ENCODE measurements at places on chromosomes 2 and 18.

- DNase-seq, result no peak
Observed at GRCh38 chr2:3488061-3488531, 31.2 kb downstream of the ADI1 start.

GRCh38 chr2:88545118-88545517 lies 82.1 kb downstream of the EIF2AK3 start:
- peak; percentile 39 for DNase-seq

DNA sequence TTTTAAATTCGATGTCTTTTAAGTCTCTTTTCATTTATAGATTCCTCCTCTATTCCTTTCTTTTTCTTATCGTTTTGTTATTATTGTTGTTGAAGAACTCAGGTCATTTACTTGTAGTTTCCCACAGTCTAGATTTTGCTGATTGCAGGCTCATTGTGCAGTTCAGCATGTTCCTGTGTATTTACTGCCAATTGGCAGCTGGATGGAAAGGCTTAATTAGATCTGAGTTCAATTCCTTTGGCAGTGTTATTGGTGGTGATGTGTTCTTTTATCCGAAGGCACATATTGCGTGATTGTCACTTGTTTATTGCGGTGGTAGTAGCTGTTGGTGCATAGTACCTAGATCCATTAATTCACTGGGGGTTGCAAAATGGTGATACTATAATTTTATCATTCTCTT lies 180.7 kb downstream of the BABAM2 start:
- DNase-seq, result no peak

GRCh38 chr2:56656826-56657225 lies 473.0 kb downstream of the CCDC85A start:
- no peak for DNase-seq

DNA sequence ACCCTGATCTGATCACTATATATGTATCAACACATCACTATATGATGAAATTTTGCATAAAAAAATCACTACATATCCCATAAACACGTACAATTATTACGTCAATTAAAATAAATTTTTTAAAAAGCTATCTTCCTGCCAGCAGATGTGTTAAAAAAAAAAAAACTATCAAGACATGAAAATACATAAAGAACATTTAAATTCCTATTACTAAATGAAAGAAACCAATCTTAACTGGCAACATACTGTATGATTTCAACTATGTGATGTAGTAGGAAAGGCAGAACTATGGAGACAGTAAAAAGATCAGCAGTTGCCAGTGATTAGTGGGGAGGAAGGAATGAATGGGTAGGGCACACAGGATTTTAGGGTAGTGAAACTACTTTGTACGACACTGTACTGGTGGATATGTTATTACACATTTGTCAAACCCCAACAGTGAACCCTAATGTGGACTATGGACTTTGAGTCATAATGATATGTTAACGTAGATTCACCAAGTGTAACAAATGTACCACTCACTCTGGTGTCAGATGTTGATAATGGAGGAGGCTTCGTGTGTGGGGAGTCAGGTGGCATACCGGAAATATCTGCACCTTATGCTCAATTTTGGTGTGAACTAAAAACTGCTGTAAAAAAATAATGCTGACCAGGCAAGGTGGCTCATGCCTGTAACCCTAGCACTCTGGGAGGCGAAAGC lies 27.4 kb downstream of the USP34 start:
- DNase-seq, result no peak

DNA sequence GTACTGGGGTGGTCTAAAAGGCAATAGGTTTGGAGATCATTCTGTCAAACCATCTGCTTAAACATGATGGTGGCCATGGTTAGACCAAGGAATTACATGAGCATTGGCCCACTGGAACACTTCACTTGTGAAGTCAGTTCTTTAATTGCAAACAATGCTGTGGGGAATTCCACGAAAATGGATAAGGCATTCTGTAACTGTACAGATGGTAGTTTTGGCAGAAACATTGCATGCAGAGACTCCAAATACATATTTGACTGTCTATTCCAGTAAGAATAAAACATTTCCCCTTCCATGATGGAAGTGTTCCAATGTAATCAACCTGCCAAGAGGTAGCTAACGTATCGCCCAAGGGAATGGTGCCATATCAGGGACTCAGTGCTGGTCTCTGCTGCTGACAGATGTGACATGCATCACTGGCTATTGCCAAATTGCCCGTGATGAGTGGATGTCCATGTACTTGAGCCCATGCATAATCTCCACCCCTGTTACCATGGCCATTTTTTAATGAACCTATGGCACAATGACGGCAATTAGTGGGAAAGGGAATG lies 417.9 kb downstream of the CDH7 start:
- no peak for DNase-seq

DNA sequence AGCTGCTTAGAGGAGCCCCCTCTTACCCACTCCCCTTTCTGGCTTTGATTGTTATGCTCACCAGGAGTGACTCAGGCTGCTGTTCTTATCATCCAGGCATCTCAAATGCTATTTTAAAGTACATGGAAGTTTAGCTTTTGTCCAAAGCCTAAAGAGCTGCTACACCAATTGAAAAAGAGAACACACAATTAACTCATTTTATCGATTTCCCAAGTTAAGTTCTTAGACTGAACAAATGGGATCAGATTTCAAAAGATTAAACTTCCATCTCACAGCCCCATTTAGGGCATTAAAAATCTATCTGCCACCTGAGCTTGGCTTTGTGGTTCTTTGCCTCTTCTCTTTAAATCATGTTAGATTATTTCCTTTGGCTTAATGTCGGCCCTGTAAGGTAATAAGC lies 81.2 kb downstream of the MYO5B start:
- DNase-seq, result no peak

DNA sequence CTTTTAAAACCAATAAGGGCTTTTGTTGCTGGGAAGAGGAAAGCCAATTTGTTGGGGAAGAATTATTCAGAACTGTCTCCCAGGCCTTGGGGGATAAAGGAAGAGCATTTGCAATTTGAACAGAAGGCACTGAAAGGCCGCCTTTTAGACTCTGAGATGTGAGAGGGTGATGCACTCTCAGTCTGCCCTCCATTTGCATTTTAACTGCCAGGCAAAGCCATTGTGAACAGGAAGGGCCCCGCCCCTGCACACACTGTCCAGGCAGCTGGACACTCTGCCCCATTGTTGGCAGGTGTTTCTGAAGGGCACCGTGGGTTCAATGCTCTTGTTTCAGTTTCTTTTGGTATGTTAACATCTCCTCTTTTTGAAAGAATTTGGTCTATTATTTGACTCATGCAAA lies 169.5 kb upstream of the COPS8 start:
- DNase-seq, result no peak

DNA sequence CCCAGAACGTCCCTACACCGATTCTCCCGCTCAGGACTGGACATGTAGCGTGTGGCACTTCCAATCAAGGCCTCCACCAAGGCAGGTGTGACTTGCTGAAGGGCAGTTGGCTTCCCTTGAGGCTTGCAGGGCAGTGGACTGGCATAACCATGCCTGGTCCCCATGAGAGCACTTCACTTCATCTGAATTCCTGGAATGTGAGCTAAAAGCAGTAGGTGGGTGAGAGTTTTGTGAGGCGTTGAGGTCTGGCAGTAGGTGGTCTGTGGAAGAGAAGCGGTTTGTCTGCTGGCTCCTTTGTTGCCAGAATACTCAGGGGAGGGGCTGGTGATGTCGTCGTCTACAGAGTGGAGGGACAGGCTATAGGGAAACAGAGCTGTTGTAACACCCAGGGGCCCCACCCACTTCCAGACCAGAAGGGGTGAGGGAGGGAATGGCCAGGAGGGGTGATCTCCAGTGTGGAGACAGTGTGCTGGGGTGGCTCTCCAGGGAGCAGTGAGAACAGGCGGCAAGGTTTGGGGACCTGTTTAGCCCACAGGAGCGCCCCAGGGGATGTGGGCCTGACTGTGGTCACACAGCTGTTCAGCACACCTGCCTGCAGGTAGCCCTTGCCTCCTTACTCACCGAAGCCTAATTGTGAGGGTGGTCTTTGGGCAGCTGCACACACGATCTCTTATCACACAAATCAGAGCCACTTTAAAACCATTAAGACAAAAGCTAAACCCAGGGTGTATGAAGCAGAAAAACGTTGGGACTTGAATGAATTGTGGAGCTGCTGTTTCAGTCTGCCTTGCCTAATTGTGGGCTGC lies 21.5 kb upstream of the ALKAL2 start:
- no peak for DNase-seq

DNA sequence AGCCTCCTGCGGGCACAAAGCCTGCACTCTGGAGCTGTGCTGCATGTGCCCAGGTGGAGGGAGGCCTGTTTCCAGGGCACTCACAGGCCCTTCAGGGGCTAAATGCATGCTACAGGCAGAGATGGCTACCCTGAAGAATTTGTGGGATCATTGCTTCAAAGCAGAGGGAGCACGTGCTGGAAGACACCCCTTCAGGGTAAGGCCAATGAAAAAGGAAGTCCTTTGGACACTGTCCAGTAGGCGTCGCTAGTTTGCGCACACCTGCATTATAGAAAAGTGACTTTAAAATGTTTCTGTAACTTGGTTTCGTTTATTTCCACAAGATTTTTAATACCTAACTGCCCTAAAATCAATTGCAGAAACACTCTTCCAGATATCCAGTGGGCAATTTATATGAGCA lies 325.3 kb downstream of the ZNF516 start:
- DNase-seq, result peak; percentile 3

DNA sequence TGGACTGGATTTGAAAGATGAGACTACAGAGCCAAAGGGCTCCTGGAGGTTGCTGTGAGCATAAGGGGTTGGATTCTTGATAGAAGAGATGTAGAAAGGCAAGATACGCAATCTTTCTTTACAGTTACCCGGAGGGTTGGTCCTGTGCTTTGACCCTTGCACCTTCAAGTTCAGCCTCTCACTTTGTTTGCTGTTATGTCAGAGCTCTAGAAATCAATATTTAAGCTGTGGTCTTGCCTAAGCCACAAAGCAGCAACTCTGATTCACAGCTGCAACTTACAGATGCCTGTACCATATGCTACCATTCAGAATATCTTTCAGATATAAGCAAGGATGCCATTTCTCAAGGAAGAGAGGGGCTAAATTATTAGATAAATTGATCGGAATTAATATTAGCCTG lies 943.1 kb upstream of the LRRTM1 start:
- no peak for DNase-seq

- peak; percentile 63 for DNase-seq
Observed at GRCh38 chr2:26887151-26887550, 39.2 kb downstream of the DPYSL5 start.

GRCh38 chr2:195367809-195368208 lies 289.2 kb upstream of the SLC39A10 start:
- DNase-seq, result peak; percentile 18

DNA sequence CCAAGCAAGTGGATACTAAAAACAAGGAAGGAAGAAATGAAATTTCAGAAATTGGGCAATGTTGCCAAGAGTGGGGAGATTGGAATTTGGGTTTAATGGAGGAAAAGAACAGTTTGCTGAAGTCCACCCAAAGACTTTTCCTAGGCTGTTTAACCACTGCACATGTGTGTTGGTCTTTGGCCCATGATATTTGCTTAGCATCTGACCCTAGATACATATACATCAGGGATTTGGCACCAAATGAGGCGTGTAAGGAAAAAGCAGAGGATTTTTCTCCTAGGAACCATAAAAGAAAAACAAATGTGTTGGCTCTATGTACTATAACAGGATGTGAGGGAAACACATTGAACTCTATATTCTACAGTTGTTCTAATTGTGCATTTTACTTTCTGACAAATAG lies 80.7 kb upstream of the CD28 start:
- DNase-seq, result no peak

DNA sequence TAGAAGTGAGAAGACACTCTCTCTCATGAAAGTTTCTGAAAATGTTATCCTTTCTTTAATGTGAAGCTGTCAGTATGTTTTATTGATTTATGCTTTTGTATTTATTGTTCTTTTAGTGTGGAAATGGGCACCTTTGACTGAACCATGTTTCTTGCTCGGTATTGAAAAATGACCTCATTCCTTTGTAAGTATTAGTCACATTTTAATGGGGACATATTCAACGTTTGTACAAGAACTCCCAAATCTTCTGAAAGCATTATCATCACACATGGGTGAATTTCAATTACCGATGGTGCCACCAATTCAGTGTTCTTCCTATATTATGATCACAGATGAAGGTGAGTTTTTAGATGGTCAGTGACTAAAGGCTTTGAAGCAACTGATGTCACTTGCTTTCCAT lies 371.8 kb upstream of the GCFC2 start:
- DNase-seq, result no peak

DNA sequence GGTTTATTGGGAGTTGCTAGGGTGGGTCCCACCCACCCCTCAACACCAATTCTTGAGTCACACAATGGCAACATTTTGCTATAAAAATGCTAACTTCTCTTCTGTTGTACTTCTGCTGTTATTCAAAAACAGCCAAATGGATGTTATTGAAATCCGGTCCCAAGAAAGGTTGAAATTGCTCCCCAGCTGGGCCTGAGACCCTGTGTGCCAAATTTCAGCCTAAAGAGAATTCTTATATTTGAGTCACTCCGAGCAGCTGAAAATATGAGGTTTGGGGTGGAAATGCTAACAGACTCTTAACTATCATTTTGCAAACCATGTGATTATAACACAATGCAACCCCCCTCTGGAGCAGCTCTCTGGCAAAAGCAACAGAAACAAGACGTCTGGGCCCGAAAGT lies 27.0 kb upstream of the ACVR1 start:
- no peak for DNase-seq

DNA sequence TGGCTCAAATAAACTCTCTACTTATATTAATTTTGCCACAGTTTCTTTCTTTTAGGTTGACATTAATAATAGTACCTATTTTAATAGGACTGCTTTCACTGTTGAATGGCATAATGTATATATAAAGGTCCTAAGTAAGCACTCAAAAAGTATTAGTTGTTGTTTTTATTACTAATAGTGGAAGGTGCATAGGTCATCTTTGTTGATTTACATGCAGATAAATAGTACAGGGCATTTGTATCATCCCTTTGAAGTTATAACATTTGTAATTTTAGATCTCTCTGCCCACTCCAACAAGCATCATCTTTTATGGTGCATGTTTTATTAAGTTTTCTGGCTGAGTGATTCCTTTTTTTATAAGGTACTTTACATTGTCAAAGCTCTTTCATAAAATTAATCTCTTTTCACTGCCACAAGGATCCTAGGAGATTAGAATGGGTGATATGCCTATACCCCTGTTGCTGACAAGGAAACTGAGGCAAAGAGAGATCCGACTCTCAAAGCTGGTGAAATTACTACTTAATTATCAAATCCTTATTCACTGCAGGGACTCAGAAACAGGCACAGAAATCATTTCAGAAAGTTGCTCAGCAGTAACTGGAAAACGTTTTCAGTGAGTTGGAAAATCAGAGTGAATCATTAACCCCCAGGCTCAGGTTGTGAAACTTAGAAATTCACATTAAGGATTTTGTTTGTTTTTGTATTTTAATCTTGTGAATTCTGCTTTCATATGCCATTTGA lies 299.6 kb downstream of the AGPS start:
- DNase-seq, result no peak

GRCh38 chr2:203897544-203897943 lies 30.0 kb downstream of the CTLA4 start:
- DNase-seq, result no peak
